ENCODE measurements at places on chromosomes 2 and 18. TPM values are rescaled to one million over a fixed set of nuclear protein-coding genes. Genes with fewer than 3 reads are reported as not detected.

- no peak for DNase-seq
Observed at GRCh38 chr18:9088252-9088651, 14.2 kb upstream of the NDUFV2 start.

DNA sequence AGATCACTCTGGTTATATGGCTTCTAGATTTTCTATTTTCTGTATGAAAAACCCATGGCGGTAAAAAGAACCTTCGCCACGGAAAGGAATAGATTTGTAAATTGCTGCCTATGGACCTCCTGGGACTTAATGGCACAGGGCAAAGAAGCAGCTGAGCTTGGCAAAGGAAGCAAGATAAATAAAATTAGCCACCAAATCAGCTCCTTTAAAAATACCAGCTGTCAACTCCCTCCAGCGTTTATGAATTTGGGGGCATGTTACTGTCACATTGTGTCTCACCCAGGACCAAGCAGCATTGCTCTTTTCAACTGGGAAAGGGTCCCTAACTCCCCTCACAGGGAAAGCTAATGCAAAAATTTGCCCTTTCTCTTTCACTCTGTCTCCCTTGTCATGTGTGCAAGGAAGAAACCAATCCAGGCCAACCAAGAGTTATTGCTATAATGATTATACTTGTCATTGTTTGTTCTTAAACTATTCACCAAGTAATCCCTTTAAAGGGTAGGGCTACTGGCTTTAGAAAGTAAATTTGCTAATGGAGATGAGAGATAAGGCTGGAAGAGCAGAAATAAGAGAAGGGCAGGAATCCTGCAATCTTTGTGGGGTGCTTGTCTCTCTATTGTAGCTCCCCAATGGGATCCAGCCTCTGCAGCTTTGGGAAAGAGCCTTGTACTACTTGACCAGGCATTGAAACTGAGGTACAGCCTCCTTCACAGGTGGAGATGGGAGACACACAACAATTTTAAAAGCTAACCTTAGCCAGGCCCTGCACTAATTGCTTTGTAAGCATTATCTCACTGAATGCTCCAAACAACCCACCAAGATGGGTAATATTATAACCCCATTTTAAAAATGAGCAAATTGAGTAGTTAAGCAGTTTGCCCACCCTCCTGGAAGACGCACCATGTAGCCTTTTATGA, 119.1 kb upstream of the KLF7 start:
- DNase-seq = no peak

DNA sequence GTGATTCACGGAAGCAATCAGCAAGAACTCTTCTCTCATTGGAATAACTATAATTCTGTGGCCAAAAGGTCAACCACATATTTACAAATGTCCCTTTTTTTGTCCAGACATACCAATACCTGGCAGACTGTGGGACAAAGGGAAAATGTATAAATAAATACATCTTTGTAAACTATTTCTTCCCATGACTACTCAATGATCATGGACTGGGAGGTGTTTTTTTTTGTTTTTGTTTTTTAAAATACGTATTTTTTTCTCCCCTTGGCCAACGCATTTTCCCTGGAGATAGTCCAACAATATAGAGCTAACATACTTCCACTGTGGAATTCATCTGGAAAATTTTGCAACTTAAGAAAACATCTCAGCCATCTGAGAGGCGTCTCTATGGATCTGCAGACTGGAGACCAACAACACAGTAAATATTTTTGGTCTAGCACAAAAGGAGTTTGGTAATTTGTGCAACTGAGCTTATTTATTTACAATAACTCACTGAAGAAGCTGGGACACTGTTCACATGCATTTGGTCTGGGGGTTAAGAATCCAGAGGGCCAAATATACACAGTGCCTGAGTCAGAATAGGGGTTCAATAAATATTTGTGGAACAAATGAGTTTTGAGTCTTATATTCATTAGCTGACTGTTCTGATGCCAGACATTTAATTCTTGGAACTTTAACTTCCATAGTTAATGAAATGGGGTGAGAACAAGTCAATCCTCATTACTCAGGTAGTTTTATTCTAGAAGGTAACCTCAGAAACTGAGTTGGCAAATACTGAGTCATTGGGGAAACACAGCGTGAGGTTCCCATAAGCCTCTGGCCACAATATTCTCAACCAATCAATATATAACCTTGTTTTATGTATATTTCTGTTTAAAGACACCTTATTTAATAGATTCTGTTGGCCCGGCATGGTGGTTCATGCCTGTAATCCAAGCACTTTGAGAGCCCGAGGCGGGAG, 36.2 kb downstream of the CCBE1 start:
- peak; percentile 40 for DNase-seq

- DNase-seq = no peak
Observed at GRCh38 chr2:219207134-219207883, 727 bp downstream of the ZFAND2B start.

DNA sequence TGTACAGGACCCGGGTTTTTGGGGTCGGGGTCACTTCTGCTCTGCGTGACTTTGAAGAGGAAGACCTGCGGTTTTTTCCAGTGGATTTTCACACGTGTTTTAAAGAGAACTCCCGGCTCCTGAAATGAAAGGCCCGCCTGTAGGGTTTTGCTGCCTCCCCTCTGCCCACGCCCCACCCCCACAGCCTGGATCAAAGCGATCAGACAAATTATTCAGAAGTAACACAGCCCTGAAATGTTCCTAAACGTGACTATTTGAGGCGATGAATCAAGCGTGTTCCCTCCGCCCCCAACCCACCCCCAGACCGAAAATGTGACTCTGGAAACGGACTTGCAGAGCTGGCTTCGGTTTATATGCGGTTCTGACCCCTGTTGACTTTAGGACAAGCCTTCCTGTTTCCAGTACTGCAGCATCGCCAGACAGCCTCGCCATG, 28.7 kb upstream of the SMIM21 start:
- DNase-seq = no peak

DNA sequence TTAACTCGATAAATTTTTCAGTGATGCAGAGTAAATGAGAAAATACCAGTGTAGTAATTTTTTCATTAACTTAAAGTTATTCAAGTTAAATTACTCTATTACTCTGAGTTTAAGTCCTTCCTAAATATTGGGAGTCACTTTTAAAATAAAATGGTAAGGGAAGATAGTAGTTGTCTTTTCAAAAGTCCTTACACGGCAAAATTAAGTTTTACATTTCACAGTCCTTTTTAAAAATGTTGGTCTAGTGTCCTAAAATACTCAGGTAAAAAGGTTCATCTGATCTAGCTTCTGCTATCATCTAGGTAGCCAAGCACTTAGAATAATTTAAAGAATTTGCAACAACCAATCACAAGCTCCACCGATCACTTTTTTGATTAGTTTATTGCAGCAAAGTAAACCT, 146.9 kb downstream of the MEMO1 start:
- DNase-seq = no peak

- DNase-seq = peak; percentile 41
Observed at GRCh38 chr2:149858901-149859634, 271.5 kb upstream of the MMADHC start.

GRCh38 chr2:53445383-53446070, 322.1 kb upstream of the CHAC2 start:
- peak; percentile 64 for DNase-seq

DNA sequence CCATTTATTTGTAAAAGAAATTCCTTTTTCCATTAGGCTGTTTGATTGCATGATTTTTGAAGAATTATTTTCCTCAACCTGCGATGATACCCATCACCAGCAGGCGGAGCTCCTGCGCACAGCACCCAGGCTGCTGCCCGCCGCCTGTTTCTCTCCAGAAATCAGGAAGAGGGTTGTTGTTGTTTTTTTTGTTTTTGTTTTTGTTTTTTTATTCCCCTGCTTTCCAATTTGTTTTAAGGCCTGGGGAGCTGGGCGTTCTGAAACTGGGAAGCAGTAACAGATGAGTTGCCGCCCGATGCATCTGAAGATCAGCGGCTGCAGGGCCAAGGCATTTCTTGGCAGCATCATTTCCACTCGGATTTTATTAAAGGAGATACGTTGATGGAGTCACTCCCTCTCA, 132.1 kb downstream of the MBP start:
- peak; percentile 2 for DNase-seq

DNA sequence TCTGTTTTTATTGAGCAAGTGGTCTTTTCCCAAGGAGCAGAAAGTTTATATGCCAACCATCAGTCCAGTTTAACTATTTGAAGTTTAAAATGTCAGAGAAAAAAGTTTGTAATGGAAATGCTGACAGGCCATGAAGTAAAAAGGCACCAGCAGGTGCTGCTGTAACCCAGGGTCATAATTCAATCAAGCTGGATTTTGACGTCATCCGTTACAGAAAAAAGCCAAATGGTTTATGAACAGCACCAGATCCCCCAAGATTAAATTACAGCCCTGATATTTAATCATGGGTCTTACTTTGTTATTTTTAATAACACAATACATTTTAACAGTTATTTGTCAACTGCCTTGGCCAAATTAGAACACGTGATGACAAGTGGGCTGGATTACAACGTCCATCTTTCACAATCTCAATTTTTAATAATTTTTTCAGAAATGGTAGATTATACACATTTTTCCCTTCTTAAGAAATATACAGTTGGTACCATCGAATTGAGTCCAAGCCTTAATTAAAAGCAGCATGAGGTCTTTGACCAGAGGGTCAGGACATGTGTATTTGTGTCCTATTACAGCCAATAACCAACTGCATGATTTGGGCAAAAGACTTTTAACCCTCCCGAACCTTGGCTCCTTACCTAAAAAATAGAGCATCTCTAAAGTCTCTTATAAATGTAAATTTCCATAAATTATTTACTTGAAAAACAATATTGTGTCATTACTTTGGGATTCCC, 10.0 kb downstream of the TCF4 start:
- no peak for DNase-seq

GMPPA gene
- 55.3 TPM for total RNA-seq

DNA sequence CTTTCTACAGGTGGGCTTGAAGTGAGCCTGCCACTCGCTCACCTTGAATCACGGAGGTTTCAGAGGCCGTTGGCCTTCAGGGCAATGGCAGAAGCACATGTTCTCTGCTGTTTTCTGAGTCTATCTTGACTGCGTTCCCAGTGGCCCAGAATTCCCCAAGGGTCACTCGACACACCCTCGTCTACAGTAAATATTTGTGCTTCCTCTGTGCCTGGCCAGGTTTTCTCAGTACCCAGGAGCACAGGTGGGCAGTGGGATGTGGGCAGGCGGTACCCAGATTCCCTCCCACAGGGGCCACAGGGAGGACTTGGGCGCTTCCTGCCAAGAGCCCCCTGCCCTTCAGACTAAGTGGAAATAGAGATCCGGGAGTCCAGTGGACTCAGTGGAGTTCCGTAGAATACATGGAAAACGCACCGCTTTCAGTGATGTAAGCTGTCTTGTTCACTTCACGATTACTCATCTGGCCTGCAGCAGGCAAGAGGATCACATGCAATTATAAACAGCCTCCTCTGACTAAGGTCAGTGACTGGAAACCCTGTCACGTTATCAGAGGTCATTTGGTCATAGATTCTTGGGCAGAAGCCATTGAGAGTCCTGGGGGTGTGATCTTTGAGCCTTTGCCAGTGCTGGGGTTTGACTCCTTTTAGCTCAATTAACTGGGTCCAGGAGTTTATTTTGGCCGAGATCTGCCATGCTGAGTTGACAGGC, 179.8 kb downstream of the NEDD4L start:
- peak; percentile 90 for DNase-seq

GRCh38 chr2:117537032-117537431, 277.5 kb upstream of the DDX18 start:
- DNase-seq = no peak

DNA sequence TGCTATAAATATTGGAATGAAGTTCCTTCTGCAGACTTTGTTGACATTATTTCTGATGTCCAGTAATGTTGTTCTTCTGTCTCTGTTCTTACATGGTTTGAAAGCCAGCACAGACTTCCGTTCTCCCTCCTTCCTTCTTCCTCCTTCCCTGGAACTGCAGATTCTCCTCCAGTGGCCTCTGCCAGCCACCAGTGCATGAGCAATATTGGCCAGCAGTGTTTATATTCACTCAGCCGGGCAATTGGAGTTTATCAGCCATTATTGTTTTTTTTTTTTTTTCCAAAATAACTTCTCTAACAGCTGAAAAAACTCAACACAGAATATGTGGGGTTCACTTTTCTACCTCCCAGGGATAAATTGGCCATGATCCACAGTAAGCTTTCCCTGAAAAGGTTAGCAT, 86.8 kb downstream of the ADCYAP1 start:
- no peak for DNase-seq
